Left ventricle myocardium inferior (tissue), 1 donor: ENCODE measurements at places on chromosomes 4 and X.

DNA sequence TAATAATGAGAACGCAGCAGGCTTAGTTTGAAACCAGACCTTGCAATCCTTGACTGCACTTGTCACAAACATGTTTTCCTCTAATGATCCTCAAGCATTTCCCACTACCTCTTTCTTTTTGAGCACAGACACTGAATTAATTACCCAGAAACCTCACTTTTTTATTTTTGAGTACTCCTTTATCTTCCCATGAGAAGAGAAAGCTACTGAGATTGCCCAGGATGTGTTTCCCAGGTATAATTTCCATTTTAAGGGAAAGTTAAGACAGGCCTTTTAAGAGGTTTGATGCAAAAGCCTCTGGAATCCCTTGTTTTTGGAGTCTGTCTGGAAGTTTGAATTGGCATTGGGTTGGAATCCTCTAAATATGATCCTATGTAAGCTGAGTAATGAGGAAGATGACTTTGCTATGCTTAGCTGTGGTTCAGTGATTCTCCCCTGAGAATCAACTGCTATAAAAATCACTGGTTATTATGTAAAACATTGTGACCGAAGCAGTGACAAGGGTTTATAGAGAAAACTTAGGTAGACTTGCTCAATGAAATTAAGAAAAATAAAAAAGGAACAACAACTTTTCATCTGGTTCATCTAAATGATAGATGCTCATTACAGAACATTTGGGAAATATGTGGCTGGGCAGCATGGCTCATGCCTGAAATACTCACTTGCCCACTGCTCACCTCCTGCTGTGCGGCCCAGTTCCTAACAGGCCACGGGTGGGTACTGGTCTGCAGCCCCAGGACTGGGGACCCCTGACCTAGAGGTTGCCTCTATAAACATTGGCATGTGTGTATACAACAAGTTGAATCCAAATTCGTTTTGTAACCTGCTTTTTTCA is 10.8 kb upstream of the RHOH start:
- no peaks in the 10 kb centered on the region for H3K36me3 ChIP-seq
- H3K27me3 ChIP-seq: no peaks in the 10 kb centered on the region
- DNase-seq: no peak
- H3K27ac ChIP-seq: no peak overlapping the region

GRCh38 chr4:7384003-7384928 is 50.5 kb downstream of the PSAPL1 start:
- DNase-seq: no peak
- H3K36me3 ChIP-seq: no peaks in the 10 kb centered on the region
- H3K27ac ChIP-seq: no peak overlapping the region
- H3K4me1 ChIP-seq: peaks cover 8% of the 10 kb centered on the region

DNA sequence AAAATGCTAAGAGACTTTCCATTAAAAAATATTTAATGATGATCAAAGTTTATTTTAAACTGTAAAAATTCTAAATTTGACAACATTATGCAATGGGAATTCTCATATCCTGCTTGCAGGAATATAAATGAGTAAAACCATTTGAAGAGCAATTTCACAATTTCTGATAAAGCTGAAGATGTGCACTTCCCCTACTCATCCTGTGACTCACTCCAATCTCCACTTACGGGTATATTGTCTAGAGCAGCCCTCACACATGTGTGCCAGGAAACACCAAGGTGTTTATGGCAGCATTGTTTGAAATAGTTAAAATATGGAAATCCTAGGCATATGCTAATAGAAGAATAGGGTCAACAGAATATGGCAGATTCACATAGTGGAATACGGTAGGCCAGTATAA is 158.4 kb downstream of the PDHA2 start:
- H3K4me1 ChIP-seq: no peaks in the 10 kb centered on the region
- H3K27me3 ChIP-seq: no peaks in the 10 kb centered on the region
- H3K27ac ChIP-seq: no peak overlapping the region
- H3K4me3 ChIP-seq: no peak overlapping the region
- no peaks in the 10 kb centered on the region for H3K36me3 ChIP-seq
- DNase-seq: no peak

- H3K27ac ChIP-seq: no peak overlapping the region
- no peak overlapping the region for H3K4me3 ChIP-seq
- H3K4me1 ChIP-seq: no peaks in the 10 kb centered on the region
- no peak for DNase-seq
These were observed 88.5 kb downstream of the KIT start for GRCh38 chr4:54746218-54746617.

- H3K36me3 ChIP-seq: no peaks in the 10 kb centered on the region
- H3K27ac ChIP-seq: no peak overlapping the region
- no peak for DNase-seq
- no peak overlapping the region for H3K4me3 ChIP-seq
- H3K27me3 ChIP-seq: no peaks in the 10 kb centered on the region
- no peaks in the 10 kb centered on the region for H3K4me1 ChIP-seq
These were observed 255.3 kb downstream of the GALNTL6 start for GRCh38 chr4:172068506-172068905.

- no peaks in the 10 kb centered on the region for H3K27me3 ChIP-seq
- no peak for DNase-seq
- no peaks in the 10 kb centered on the region for H3K36me3 ChIP-seq
- no peaks in the 10 kb centered on the region for H3K4me1 ChIP-seq
These were observed 540.3 kb downstream of the PCDH18 start for GRCh38 chr4:136992032-136992431.

- H3K4me1 ChIP-seq: peaks cover 67% of the 10 kb centered on the region
- peak overlapping the region; percentile 86 for H3K27ac ChIP-seq
- no peaks in the 10 kb centered on the region for H3K36me3 ChIP-seq
- H3K4me3 ChIP-seq: peak overlapping the region; percentile 76
- peak; percentile 35 for DNase-seq
- no peaks in the 10 kb centered on the region for H3K27me3 ChIP-seq
These were observed 454 bp downstream of the LETM1 start for GRCh38 chr4:1855333-1856070.

- H3K36me3 ChIP-seq: no peaks in the 10 kb centered on the region
- no peaks in the 10 kb centered on the region for H3K27me3 ChIP-seq
- no peak for DNase-seq
- no peak overlapping the region for H3K27ac ChIP-seq
- H3K4me3 ChIP-seq: no peak overlapping the region
- no peaks in the 10 kb centered on the region for H3K4me1 ChIP-seq
These were observed 159.4 kb upstream of the ARX start for GRCh38 chrX:25175171-25175570.

GRCh38 chr4:168538632-168539031 is 41.8 kb downstream of the PALLD start:
- no peaks in the 10 kb centered on the region for H3K36me3 ChIP-seq
- no peak overlapping the region for H3K4me3 ChIP-seq
- DNase-seq: no peak
- H3K27me3 ChIP-seq: no peaks in the 10 kb centered on the region

- H3K4me1 ChIP-seq: no peaks in the 10 kb centered on the region
- no peak for DNase-seq
- no peak overlapping the region for H3K27ac ChIP-seq
- no peaks in the 10 kb centered on the region for H3K27me3 ChIP-seq
- no peak overlapping the region for H3K4me3 ChIP-seq
These were observed 84.6 kb downstream of the MBNL3 start for GRCh38 chrX:132404266-132404665.

- no peak overlapping the region for H3K27ac ChIP-seq
- H3K4me3 ChIP-seq: no peak overlapping the region
- H3K27me3 ChIP-seq: no peaks in the 10 kb centered on the region
- DNase-seq: no peak
- no peaks in the 10 kb centered on the region for H3K36me3 ChIP-seq
These were observed 13.3 kb upstream of the ANTXR2 start for GRCh38 chr4:80086296-80086695.

- H3K27me3 ChIP-seq: no peaks in the 10 kb centered on the region
- DNase-seq: no peak
- no peak overlapping the region for H3K27ac ChIP-seq
- no peak overlapping the region for H3K4me3 ChIP-seq
These were observed 262.1 kb upstream of the NR3C2 start for GRCh38 chr4:148704291-148704690.

DNA sequence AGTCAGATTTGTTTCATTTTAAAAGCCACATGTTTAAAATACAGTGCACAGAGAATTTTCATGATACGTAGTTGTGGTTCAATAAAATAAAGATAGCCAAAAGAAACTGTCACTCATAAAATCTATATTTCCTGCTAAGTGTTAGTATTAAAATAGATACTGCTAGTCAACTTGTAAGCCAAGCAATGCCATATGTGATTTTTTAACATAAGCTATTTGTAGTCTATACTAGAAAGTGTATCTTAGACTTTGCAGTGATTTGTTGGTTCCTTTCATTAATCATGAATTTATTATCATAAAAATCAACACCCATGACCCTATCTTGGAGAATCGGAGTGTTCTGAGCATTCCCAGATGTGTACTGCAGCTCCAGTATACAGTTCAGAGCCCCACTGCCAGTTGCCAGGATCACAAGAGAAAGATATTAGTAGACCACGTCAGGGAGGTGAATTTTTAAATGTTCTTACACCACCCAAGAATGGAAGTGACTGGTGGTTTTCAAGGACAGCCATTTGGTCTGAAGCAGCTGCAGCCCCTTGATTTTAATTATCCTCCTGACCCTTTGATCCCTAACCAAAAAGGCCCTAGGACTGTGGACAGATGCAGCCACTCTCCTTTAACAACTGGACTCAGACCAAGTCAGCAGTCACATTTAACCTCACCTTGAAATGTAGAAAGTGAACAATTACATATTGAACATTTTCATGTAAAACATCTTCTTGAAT is 163.1 kb downstream of the PALLD start:
- no peak for DNase-seq
- H3K27ac ChIP-seq: no peak overlapping the region
- H3K4me3 ChIP-seq: no peak overlapping the region
- H3K36me3 ChIP-seq: no peaks in the 10 kb centered on the region
- no peaks in the 10 kb centered on the region for H3K27me3 ChIP-seq

DNA sequence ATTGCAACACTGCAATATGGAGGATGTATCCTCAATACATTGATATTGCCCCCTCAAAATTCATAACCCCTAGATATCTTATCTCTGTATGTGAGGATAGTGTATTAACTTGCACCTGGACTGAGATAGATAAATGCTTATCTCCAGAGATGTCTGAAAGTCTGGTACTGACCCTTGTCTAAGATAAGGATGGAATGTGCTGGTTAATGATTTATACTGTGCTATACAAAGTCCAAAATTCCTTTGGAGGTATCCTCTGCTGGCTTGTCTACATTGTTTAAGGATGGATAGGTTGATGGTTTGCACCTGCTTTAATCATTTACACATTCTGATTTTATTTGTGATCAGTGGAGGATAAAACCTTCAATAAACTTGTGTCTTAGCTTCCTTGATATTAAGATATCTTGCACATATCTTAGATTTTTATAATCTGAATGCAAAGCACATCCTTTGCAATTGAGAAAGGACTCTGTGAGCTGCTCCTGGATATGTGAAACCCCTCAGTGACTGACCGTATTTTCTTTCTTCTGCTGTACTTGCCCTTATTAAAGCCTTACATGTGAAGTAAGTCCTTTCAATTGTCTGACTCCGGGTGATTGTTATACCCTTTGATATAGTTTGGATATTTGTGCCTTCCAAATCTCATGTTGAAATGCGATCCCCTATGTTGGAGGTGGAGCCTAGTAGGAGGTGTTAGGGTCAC is 430.3 kb upstream of the MAOA start:
- H3K27me3 ChIP-seq: no peaks in the 10 kb centered on the region
- H3K4me1 ChIP-seq: no peaks in the 10 kb centered on the region
- no peak overlapping the region for H3K27ac ChIP-seq

DNA sequence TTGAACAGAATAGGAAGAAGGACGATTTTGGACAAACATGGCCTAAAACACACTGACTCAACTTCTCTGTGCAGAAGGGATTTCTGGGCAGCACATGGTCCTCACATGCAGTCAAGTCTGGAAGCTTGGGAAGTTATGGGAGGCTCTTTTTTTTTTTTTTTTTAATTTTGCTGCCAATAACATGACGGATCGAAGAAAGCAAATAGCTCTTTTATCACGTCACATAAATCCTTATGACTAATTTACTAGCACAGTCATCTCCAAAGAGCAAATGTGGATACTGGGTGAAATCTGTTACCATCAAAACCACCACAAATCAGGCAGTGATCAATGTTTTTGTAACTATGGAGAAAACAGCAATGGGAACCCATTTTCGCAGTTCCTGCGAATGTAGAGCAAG is 193.3 kb upstream of the FAM9B start:
- no peaks in the 10 kb centered on the region for H3K36me3 ChIP-seq
- no peaks in the 10 kb centered on the region for H3K4me1 ChIP-seq
- H3K4me3 ChIP-seq: no peak overlapping the region
- no peak for DNase-seq

DNA sequence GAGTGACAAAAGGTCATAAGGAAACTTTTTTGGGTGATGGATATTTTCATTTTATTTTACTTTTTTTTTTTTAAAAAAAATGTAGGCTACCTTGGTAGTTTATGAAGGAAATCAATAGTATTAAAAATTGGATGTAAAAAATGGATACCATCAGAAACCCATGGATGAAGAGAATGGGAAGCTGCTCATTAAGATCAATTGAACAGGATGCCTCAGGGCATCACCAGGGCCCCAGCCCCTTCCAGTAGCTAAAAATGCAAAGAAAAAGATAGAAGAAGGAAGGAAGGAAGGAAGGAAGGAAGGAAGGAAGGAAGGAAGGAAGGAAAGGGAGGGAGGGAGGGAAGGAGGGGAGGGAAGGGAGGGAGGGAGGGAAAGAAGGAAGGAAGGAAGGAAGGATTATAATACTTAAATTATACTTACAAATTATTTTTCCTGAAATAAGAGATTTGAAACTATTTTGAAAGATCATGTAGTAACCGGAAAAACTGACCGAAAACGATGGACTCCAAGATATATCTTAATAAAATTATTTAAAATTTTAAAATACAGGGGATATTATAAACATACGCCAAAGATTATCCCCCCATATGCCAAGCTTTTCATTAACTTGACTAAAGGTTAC is 24.1 kb downstream of the OSTC start:
- peaks cover 22% of the 10 kb centered on the region for H3K36me3 ChIP-seq
- no peaks in the 10 kb centered on the region for H3K4me1 ChIP-seq
- no peak overlapping the region for H3K27ac ChIP-seq

DNA sequence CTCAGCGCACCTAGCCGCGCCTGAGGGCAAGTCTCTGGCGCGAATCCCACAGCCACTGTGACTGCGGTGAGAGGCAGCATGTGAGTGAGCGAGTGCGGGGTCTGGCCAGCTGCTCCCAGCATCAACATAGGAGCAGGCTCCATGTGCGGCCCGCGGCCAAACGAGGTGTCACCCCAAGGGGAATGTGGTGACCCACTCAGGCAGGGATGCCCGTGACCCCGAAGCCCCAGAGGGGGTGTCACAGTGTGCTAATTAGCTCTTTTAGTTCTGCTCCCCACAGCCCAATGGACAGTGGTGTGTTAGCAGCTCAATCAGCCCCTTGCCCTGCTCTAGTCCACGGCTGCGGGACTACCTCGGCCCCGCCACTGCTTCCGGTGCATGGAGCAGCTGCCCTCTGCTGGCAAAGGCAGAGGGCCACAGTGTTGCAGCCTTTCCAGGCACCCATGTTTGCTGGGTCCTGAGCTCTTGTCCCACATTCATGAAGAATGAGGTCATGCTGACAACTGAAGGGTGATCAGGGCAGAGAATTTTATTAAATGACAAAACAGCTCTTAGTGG is 61.4 kb downstream of the AGA start:
- no peak overlapping the region for H3K4me3 ChIP-seq
- no peak for DNase-seq
- H3K27me3 ChIP-seq: no peaks in the 10 kb centered on the region
- H3K36me3 ChIP-seq: no peaks in the 10 kb centered on the region
